Kidney epithelial cell (primary cell): ENCODE measurements at places on chromosomes 4 and X.

- no peak for DNase-seq
Measured at GRCh38 chrX:41095908-41096307, 10.7 kb downstream of the USP9X start.

DNA sequence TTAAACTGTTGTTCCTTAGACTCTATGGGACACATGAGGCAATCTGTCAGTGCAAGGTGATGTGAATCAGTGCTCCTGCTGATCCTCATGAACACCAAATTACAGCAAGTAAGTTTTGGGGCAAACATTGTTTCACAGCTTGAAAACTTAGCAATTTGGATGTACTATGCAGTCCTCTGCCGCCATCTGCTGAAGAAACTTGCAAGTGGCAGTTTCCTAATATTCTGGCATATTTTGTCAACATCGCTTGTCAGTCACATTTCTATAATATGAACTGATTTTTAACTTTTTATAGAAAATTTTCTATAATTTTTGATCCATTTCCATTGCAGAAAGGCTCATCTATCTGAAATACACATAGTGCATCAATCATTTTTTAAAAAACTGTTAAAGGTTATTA lies 56.3 kb downstream of the ZAR1 start:
- DNase-seq: no peak

- no peak for DNase-seq
Measured at GRCh38 chrX:112664924-112665323, 14.8 kb downstream of the LHFPL1 start.

GRCh38 chr4:76270244-76271175 lies 19.0 kb downstream of the FAM47E start:
- DNase-seq: no peak
